ENCODE measurements at places on chromosomes 4 and X. TPM values are rescaled to one million over a fixed set of nuclear protein-coding genes. Genes with fewer than 3 reads are reported as not detected.
A peak's percentile ranks its signal among the peaks of the same experiment; 100 is the strongest.

DNA sequence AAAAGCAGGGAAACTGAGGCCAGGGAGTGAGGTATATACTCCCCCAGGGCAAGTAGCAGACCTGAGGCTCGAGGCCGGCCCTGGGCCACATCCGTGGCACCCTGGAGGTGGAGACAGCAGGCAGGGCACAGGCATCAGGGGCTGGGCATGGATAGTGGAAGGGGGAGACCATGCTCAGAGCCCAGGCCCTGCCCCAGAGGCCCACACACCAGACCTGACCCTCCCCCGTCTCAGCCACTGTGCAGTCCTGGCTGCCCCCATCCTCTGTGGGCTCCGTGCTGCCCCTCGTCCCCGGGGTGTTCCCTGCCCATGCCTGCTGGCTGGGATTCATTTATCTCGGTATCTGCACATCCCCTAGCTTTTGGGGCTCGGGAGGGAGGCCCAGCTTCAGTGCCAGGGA is 103.1 kb upstream of the NKX1-1 start:
- no peaks in the 10 kb centered on the region for H3K4me1 ChIP-seq
- no peak overlapping the region for H3K4me3 ChIP-seq
- no peak for DNase-seq
- H3K27ac ChIP-seq: no peak overlapping the region

- no peak overlapping the region for H3K4me3 ChIP-seq
- no peak for DNase-seq
- no peaks in the 10 kb centered on the region for H3K36me3 ChIP-seq
- H3K27ac ChIP-seq: no peak overlapping the region
These were observed 61.2 kb upstream of the NOCT start for GRCh38 chr4:138954428-138954827.

DNA sequence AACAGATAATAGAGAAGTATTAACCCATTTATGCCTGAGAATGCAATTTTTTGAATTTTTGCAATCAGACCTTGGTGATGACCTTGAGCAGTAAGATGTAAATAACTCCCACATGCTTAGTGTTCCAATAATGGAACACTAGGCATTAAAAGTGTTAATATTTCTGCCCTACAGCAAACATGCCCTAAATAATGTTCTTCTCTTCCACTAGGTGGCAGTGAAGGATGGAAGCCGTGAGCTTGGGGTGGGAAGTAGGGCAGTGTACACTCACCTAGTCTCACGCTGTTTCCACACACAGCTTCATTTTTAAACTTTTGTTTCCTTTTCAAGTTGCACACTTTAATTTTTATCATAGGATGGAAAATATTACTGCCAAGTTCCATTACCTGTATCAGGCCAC is 613.1 kb upstream of the HS3ST1 start:
- no peaks in the 10 kb centered on the region for H3K36me3 ChIP-seq
- no peaks in the 10 kb centered on the region for H3K27me3 ChIP-seq
- H3K4me1 ChIP-seq: no peaks in the 10 kb centered on the region
- no peak overlapping the region for H3K27ac ChIP-seq

GRCh38 chrX:55867181-55867651 is 149.7 kb downstream of the RRAGB start:
- H3K27ac ChIP-seq: no peak overlapping the region
- no peak for DNase-seq
- H3K27me3 ChIP-seq: no peaks in the 10 kb centered on the region
- H3K4me1 ChIP-seq: no peaks in the 10 kb centered on the region
- no peak overlapping the region for H3K4me3 ChIP-seq

GRCh38 chr4:158159054-158159717 is 13.6 kb downstream of the GASK1B start:
- no peaks in the 10 kb centered on the region for H3K4me1 ChIP-seq
- no peak overlapping the region for H3K27ac ChIP-seq
- H3K27me3 ChIP-seq: no peaks in the 10 kb centered on the region
- no peaks in the 10 kb centered on the region for H3K36me3 ChIP-seq
- no peak for DNase-seq

GRCh38 chr4:10033191-10033881 is 12.0 kb upstream of the SLC2A9 start:
- H3K36me3 ChIP-seq: no peaks in the 10 kb centered on the region
- H3K27ac ChIP-seq: no peak overlapping the region
- no peak overlapping the region for H3K4me3 ChIP-seq
- no peak for DNase-seq
- H3K27me3 ChIP-seq: peaks cover 24% of the 10 kb centered on the region

DNA sequence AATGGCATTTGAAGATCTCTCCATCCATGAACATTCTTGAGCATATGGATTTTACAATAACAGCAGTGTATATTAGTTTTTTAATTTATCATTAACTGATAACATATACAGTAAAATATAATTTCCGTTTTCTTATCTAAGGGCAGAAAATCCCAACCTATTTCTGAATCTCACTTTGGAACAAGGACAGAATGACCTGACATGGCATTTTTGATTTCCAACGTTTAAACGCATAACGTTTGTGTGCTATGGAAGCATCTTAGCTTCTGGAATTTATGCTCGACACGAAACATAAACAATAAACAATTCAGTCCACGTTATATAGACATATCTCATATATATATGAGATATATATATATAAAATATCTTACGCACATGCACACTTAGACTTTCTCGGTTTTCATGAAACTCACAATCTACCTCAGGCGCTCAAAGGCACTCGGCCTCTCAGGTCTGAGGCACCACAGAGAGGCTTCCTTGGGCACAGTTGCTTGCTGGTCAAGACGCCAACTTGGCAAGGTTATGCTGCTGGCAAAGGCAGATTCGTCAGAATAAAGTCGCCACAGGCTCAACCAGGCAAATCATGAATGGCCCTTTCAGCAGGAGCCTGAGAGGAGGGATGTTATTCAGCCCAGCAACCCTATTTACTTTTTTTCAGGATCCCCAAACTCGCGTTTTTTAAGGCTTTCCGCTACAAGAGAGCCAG is 1.0 kb upstream of the UGT8 start:
- peaks cover 39% of the 10 kb centered on the region for H3K27me3 ChIP-seq
- no peak for DNase-seq
- H3K27ac ChIP-seq: no peak overlapping the region
- H3K4me1 ChIP-seq: peaks cover 7% of the 10 kb centered on the region

- no peaks in the 10 kb centered on the region for H3K27me3 ChIP-seq
- DNase-seq: peak; percentile 20
- no peaks in the 10 kb centered on the region for H3K4me1 ChIP-seq
- H3K36me3 ChIP-seq: no peaks in the 10 kb centered on the region
- no peak overlapping the region for H3K27ac ChIP-seq
These were observed 69.9 kb downstream of the COX7B2 start for GRCh38 chr4:46839128-46839527.

- peaks cover 38% of the 10 kb centered on the region for H3K4me1 ChIP-seq
- no peaks in the 10 kb centered on the region for H3K36me3 ChIP-seq
- DNase-seq: no peak
- H3K27ac ChIP-seq: no peak overlapping the region
- no peak overlapping the region for H3K4me3 ChIP-seq
- H3K27me3 ChIP-seq: no peaks in the 10 kb centered on the region
These were observed 10.9 kb downstream of the GAB1 start for GRCh38 chr4:143347484-143348111.

Gene HS3ST1
- not detected for total RNA-seq

Gene SATL1
- total RNA-seq: 0.13 TPM

Gene FAM47E
- 0.21 TPM for total RNA-seq

Gene SPANXA2
- not detected for total RNA-seq

Gene EDNRA
- total RNA-seq: 23.9 TPM

Gene TRIM2
- total RNA-seq: 93.2 TPM

Gene CPZ
- 0.28 TPM for total RNA-seq

Gene DCX
- total RNA-seq: not detected

Measured in A673 (cell line).